Activated T-cell treated with anti-CD3 and anti-CD28 coated beads, Interleukin-2, amount 50 U/mL, for 72 hours (primary cell): ENCODE measurements at places on chromosomes 1 and 21.
A peak's percentile ranks its signal among the peaks of the same experiment; 100 is the strongest.

GRCh38 chr1:9441451-9442133 lies 97.7 kb upstream of the SLC25A33 start:
- DNase-seq, result no peak

GRCh38 chr1:230011333-230012092 lies 55.5 kb upstream of the GALNT2 start:
- DNase-seq, result no peak

DNA sequence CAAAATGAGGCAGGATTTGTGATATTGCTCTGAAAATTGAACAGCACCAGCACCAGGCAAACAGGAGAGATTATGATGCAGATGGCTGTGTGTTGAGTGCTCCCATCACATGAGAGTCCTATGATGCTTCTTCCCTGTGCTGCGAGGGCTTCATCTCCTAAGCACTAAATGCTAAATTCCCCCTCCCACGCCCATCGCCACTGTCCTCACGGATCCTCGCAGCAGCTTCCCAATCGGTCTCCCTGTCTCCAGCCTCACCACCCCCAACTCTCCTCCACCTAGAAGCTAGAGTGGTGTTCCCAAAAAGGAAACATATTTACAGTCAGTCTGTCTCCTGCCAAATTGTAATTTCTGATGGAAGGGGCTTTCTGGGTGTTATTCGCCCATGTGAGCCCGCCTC lies 4.9 kb upstream of the BACE2 start:
- no peak for DNase-seq

DNA sequence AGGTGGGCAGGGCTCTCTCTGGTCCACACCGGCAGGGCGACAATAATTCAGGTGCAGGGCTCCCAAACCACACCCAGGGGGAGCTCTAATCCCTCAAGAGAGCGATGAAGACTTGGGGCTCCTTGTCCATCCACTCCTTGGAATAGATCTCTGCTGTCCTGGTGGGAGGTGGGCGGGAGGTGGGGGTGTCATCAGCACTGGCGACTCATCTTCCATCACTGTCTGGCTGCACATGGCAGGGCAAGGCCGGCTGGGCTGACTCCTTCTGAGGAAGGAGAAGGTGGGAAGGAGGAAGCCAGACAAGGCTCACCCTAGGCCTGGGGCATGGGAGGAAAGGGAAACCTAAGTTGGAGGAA lies 29.3 kb downstream of the TNNT2 start:
- DNase-seq, result peak; percentile 37

DNA sequence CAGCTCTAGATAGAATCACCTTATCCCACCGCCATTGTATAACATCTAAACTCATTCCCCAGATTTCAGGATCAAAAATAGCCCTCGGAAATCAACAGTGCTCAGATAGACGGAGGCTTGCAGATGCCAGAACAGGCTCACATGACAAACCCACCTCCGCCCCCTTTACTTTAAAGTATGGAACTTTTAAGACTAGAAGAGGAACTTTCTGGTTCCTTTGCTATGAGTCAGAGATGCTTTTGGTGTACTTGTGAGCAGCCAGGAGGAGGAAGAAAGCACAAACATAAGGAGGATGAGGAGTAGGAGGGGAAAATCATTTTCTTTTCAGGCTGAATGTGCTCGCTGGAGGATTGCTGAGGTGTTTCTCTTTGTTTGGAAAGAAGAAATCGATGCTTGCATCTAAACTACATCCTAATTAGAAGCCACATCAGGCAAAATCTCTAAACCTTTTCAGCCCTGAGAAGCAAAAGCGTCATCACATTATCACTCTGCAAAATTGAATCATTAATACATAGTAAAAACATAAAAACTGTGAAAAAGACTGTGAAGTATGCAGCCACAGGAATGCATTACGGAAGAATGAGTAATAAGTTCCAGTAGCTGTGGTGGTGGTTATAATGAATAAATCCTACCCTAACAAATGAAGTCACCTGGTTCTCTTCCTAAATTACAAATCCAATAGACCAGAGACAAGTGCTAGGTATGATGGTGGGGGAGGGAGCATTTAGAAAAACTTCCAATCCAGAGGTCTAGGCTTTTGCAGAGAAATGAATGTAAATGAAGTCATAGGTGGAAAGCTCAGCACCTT lies 251.3 kb downstream of the KCNH1 start:
- no peak for DNase-seq

- no peak for DNase-seq
These were observed 11.4 kb downstream of the AMPD2 start for GRCh38 chr1:109630898-109631512.

DNA sequence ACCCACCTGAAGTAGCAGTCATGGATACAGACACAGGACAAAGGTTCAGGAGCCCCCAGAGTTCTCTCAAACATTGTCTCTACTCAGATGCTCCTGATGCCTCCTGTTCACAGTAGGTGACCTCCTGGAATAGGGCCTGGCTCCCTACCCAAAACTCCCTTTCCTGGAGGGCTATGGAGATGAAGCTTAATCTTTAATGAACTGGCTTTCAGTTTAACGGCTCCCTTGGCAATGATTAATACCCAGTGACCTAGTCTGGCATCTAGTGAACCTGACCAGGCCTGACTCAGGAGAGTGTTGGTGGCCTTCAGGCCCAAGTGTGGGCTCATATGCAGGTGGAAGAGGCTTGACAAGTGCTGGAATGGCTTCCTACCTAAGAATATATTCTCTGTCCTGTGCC lies 65.2 kb upstream of the TRABD2B start:
- no peak for DNase-seq

DNA sequence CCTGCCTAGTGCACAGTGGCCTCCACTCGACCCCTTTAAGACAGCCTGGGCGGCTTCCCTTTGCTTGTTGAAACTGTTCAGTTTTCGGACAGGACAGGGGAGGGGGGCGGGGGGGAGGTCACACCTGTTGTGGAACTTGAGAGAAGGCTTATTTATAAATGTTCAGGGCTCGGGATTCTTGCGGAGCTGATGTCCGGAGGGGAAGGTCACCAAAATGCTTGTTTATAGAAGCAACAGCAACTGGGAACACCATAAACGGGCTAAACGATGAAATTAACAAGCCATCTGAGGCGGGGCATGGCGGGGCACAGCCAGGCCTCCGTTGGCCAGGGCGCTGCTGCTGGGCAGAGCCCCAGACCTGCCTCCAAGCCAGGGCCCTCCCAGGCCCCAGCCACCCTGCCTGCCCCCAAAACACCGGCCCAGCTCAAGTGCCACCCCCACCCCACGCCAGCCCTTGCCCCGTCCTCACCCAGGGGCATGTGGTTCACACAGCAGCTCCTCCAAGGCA lies 59.8 kb upstream of the CASZ1 start:
- DNase-seq, result no peak

- no peak for DNase-seq
These were observed 2.2 kb downstream of the SPATA6 start for GRCh38 chr1:48469616-48470480.

GRCh38 chr1:113872219-113872935 lies 865 bp upstream of the PTPN22 start:
- DNase-seq, result peak; percentile 33

GRCh38 chr1:214187933-214188332 lies 93.0 kb upstream of the SMYD2 start:
- no peak for DNase-seq

DNA sequence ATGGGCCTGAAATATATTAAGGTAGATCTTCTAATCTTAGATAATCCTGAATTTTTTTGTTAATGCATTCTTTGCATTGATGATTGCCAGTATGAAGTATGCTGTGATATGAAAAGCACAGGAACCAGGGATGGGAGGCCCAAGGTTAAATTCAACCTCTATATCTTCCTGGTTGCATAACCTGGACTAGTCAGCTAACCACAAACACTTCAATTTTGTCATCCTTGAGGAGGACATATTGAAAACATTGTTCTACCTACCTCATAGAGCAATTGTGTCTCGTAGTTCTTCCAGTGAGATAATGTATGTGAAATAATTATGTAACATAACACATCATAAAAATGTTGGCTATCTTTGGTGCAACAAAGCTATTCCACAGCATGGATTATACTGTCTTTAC lies 25.6 kb downstream of the PDC start:
- no peak for DNase-seq

DNA sequence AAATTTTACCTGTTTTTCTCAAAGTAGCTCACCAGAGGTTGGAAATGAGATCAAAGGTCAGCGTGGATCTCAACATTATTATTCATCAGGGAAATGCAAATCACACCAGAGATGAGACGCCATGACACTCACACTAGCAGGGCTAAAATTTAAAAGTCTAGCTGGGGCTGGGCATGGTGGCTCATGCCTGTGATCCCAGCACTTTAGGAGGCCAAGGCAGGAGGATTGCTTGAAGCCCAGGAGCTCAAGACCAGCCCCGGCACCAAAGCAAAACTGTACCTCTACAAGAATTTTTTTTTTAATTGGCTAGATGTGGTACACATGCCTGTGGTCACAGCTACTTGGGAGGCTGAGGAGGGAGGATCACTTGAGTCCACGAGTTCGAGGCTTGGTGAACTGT lies 41.4 kb upstream of the PCBP3 start:
- no peak for DNase-seq

GRCh38 chr1:153881751-153882150 lies 41.0 kb downstream of the GATAD2B start:
- no peak for DNase-seq

DNA sequence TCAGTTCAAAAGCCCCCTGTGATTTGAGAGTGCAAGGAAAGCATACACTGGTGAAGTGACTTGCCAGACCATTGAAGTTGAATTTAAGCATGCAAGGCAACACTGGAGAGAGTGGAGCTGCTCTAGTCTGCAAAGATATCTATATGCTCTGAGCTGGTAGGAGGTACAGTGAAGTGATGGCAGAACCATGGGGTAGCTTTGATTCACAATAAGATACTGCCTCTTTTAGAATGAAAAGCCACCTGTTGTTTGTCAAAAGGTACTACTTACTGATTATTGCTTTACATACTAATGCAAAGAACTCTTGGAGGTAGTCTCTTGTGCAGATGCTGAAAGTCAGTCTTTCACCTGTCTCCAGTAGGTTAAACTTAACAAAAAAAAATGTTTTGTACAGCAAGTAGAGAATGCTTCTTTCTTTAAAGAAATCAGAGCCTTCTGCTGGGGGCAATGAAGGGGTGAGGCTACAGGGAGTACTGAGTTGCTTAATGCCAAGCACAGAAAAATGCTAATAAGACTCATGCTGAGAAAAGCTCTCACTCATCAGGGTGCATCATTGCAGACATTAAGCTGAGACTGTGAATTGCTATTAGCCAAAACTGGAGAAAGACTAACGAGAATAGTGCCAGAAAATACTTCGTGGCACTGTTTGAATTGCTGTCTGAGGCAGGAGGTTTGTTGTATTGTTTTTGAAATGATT lies 1150.5 kb upstream of the TMPRSS15 start:
- DNase-seq, result no peak

DNA sequence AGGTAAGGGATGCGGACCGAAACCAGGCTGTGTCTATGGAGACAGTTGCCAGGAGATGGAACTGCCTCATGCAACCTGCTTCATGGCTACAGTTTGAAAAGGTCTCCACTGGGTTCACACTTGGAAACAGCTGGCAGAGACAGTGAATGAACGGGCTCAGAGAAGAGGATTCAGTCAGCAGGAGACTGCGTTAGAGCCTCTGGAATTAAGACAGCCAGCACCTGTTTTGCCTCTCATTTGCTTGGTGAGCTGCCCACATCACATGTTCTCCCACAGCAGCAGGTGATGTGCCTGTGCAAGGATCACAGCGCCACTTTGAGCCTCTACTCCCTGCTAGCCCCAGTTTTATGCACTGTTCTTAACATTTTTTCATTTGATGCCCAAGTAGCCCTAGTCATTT lies 321.0 kb downstream of the PLPP3 start:
- DNase-seq, result no peak

DNA sequence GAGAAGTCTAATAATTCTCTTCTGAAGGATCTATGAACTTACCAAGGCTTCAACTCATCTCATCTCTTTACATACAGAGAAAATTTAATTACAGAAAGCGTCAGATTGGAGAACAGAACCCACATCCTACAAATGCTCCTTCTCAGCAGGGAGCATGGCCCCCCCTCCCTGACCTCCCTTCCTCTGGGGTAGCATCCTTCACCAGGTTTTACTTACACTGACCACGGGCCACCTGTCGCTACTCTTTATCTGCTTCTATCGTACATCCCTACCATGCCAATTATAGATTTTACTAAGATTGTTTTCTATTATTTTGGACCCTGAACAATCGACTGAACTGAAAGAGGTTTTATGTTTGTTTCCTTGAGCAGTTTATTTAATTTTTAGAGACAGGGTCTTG lies 25.8 kb downstream of the RIPPLY3 start:
- DNase-seq, result no peak

DNA sequence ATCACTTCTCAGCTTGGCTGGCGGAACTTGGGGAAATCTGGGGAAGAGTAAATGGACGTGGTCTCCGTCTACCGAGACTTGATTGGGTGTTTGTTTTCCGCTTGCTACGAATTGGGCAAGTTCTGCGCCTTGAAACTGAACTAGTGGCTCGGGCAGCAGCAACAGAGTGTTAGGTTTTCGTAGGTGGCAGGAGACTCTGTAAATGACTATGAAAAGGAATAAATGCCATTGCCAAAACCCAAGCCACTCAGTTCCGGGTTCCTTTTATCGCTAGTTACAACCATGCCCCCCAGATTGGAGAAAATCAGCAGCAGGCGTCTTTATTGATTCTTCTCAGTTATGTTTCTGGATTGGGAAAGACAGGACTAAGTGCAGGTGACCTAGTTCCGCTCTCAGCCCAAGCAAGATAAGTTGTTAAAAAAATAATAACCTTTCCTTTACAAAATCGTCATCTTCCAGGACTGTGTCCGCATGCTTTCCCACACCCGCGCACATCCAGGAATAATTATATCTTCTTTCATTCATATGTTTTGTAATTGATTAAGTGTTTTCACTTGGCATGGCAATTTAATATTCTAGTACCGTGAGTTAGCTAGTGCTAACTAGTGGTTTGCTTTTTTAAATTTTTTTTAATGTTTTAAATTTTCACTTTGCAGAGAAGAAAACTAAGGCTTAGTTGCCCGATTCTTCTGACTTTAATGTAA lies 3.4 kb downstream of the LHX9 start:
- no peak for DNase-seq

DNA sequence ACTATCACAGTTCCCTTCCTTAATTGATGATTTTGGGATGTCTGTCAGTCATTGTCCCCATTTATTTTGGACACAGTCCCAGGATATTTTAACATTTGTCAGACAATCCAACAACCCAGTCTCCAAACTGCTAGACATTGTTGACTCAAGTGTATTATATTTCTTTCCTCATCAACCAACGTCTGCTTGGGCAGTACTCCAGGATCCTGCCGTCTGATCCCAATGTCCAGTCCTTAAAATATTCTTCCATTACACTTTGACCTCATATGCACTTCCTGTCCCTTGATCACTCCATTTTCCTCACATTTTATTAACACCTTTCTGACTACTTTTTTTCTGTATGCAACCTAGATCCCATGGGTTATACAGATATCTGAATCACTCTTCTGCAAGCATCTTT lies 39.8 kb upstream of the KIAA0040 start:
- DNase-seq, result no peak

DNA sequence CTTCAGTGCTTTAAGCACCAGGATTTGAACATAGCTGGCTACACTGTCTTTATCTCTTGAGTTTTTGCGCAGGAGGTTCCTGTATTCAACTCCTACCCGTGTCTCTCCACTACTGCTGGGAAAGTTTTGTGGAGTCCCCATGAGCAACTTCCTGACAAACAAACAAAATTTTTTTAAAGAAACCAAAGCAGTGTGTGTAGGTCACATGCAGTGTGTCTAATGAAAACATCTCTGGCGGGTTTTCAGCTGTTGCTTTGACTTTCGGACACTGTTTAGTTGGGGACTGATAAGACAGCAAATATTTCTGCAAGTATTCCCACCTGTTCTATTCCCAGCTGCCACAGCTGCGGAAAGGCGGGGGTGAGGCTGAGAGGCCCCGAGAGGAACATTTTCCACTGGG lies 2.0 kb downstream of the PSEN2 start:
- DNase-seq, result no peak
